ENCODE measurements at places on chromosomes 2 and 18. TPM values are rescaled to one million over a fixed set of nuclear protein-coding genes. Genes with fewer than 3 reads are reported as not detected.

C2orf72 gene
- total RNA-seq, result 4.5 TPM

ZBTB7C gene
- total RNA-seq, result 0.09 TPM

SP100 gene
- total RNA-seq, result 28.2 TPM

SFT2D3 gene
- total RNA-seq, result 6.2 TPM
